ENCODE measurements at places on chromosomes 7 and 10.
A peak's percentile ranks its signal among the peaks of the same experiment; 100 is the strongest.

- no peak for DNase-seq
Measured at GRCh38 chr7:2149672-2150444, 82.9 kb downstream of the MAD1L1 start.

- no peak for DNase-seq
Measured at GRCh38 chr10:61975391-61975932, 74.0 kb downstream of the ARID5B start.

GRCh38 chr7:157574120-157574825, 237.5 kb downstream of the DNAJB6 start:
- no peak for DNase-seq

DNA sequence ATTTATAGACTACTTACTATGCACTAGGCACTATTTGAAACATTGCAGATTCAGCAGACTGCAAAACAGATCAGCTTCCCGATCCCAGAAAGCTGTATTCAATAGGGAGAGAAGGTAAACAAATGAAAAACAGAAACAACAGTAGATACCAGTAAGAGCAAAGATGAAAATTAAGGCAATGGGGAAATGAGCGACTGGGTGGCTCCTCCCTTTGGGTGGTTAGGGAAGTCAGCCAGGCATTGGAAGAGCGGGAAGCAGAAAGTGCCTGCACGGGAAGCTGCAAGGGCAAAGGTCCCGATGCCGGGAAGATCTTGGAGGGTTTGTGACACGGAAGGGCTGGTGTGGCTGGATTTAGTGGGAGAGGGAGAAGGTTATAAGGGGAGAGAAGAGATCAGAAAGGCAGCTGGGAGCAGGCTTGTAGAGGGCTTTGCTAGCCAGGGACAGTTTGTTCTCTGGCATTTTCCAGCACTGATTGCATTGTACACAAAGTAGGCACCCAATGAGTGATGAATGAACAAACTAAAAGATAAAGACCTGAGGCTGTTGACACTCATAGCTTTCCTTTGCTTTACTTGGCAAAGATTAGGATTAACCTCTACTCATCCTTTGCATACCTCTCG, 67.8 kb downstream of the NAMPT start:
- peak; percentile 42 for DNase-seq

GRCh38 chr10:114718374-114718773, 60.3 kb upstream of the ABLIM1 start:
- DNase-seq, result no peak

- DNase-seq, result no peak
Measured at GRCh38 chr7:153444641-153445040, 607.6 kb upstream of the DPP6 start.

DNA sequence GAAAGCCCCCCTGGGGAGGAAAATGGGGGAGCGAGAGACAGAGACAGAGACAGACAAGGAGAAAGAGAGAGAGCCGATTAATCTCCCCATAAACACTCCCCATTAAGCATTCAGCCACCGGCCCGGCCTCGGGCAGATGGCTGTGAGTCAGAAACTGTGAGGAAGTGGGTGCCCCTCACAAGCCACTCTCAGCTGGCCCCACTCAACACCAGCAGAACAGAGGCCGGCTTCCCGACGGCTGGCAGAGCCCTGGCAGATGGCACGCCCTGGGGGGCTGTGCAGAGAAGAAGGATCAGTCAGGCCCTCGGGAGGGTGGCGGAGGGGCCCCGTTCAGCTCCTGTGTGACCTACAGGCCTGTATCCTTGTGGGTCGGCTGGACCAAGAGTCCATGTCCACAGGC, 41.2 kb downstream of the CAMK2B start:
- peak; percentile 10 for DNase-seq

- no peak for DNase-seq
Measured at GRCh38 chr7:1948301-1948796, 278.3 kb downstream of the ELFN1 start.

GRCh38 chr10:115030483-115031200, 62.5 kb upstream of the ATRNL1 start:
- DNase-seq, result no peak

- DNase-seq, result no peak
Measured at GRCh38 chr7:38773430-38773829, 135.6 kb downstream of the VPS41 start.

DNA sequence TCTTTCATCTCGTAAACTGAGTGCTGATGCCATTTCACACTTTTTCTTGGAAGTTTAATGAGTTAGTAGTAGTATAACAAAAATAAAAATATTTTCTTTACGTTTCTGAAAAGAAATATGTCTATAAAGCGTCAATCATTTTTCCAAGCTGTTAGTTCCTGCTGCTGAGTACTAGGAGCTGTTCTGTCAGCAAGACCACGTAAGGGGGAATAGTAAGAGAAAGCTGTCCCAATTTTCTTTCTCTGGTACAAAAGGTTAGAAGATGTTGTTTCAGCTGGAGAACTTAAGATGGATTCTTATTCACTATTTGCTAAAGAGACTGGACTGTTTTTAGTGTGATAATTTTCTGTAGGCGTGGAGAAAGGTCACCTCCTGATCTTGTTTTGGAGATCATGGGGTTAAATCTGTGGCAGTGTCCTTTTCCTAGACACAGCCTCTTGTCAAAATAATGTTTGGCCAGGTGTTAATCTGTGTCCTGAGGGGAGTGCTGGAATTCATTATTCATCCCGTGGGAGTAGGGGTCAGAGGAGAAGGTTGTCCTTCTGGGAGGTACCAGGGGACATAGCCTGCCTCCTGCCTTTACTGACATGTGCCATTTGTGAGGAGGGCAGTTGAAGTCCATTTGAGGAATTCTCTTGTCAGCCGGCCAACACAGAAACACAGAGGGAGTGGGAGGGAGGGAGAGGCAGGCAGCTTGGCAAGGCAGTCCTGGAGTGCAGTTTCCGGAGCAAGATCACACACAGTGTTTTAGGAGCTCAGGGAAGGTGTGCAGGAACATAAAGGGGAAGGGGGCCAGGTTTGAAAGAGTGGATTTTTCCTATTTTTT, 368.7 kb downstream of the AUTS2 start:
- peak; percentile 65 for DNase-seq

DNA sequence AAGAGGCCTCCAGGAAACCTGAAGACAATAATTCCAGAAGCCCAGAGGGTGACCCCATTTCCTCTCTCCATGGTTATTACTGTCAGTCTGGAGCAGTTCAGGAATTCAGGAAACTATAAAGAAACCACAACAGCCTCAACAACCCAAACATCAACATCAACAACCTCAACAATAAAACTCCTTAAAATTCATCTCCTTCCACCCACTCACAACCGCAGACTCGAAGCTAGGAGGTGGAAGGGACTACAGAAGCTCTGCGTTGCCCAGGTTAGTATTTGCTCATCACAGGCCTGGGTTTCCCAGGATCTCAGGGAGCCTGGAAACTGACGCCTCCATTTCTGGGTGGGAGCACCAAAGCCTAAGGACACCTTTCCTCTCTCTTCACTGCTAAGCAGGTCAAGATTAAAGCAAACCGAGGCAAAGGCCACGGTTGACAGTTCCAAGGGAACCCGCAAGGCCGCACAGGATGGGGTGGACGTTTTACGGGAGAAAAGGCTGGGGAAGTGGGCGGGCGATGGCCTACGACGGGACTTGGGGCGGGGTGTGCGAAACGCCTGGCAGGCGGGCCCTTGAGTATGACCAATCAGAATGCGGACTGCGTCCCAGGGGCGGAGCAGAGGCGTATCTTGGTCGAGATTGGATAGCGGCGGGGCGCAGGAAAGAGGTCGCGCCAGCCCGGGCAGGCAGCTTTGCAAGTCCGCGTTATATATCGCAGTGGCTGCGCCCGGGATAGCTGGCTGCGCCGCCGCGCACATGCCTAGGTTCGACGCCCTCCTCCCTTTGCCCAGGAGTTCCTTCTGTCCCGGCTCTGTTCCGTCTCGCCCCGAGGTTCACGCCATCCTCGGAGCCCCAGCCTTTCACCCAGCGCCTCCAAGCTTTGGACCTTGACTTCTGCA, at the start of gene ELOVL3:
TSS of gene ELOVL3 (plus strand) at position 654 of the 896 bp plus-strand sequence. CDS start 250 bp downstream, outside the sequence.
- DNase-seq, result peak; percentile 94

DNA sequence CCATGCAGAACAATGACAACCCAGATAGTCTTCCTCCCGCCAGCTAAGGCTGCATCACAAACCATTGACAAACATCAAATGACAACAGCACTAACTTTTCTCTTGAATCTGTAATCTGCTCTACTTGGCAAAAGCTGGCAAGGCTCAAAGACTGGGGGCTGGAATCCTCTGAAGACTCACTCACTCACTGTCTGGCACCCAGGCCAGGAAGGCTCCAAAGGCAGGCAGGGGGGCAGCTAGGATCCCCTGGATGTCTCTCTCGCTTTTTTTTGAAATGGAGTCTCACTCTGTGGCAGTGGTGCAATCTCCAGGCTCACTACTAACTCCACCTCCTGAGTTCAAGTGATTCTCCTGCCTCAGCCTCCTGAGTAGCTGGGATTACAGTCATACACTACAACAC, 159.7 kb upstream of the GPR26 start:
- DNase-seq, result no peak

All from left hindlimb (tissue), 1 donor.